NCI-H2081 treated with DMSO at 0.1 percent for 48 hours (cell line): ENCODE measurements at places on chromosomes 7 and 10.

GRCh38 chr10:69201045-69201444, 19.1 kb upstream of the HKDC1 start:
- DNase-seq = no peak

- DNase-seq = no peak
Measured at GRCh38 chr7:73891178-73891885, 30.4 kb downstream of the TMEM270 start.

DNA sequence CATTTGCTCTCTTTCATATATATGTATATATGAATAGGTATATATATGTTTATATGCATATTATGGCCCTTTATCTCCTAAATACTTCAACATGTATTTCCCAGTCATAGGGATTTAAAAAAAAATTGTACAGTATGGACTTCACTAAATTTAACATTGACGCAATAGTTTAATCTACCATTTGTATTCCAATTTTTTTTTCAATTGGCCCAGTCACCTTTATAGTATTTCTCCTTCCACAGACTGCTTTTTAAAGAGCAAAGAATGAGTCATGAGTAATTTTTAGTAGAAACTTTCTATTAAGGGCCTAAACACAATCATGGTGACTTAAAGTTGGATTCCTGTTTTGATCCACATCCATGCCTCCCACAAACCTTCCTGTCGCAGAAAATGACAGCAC, 20.5 kb downstream of the CCSER2 start:
- no peak for DNase-seq

DNA sequence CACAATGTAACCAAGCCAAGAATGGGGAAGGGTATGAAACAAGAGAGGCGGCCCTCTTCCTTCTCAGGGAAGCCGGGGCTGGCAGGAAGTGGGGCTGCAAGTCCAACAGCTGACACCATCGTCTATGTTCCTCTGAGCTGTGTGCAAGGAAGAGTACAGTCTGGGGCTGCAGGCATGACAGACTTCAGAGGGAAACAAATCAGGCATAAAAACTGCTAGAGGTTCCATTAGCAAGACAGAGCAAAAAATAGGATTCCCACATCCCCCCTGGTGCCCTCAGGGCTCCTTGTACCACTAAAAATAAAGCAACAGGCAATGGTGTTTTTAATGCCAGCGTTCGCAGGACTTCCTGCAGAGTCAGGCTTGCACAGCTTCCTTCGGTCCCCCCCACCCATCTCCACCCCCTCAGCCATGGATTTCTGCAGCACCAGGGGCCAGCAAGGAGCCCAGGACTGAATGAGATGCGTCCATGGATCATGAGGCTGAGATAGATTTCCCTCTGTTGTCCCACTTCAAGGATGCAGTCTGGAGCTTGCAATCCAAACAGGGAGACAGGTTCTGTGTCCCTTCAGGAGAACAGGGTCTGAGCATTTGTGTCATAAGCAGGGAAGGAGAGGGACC, 34.6 kb downstream of the KCNMA1 start:
- DNase-seq = no peak
